ENCODE measurements at places on chromosomes 7 and 10.

DNA sequence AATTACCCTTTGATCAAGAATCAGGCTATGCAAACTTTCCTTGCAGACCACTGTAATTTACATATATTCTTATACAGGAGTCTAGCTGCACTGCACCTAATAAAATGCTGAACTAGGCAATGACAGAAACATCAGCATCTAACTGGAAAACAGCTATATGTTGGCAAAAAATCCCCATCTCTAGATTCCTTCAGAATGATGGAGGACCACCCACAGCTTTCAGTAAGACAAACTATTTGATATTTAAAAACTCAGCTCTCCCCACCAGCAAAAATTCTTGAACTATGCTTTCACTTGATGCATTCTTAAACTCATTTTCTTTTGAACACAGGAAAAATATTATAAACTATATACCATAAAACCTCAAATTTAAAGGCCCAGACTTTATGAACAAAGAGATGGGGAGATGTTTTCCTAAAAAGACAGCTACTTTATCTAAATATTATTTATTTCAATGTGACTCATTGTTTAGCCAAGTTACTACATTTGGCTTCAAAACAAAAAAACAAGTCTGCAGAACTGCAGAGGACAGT is 77.4 kb downstream of the SEMA3C start:
- peak; percentile 66 for DNase-seq

DNA sequence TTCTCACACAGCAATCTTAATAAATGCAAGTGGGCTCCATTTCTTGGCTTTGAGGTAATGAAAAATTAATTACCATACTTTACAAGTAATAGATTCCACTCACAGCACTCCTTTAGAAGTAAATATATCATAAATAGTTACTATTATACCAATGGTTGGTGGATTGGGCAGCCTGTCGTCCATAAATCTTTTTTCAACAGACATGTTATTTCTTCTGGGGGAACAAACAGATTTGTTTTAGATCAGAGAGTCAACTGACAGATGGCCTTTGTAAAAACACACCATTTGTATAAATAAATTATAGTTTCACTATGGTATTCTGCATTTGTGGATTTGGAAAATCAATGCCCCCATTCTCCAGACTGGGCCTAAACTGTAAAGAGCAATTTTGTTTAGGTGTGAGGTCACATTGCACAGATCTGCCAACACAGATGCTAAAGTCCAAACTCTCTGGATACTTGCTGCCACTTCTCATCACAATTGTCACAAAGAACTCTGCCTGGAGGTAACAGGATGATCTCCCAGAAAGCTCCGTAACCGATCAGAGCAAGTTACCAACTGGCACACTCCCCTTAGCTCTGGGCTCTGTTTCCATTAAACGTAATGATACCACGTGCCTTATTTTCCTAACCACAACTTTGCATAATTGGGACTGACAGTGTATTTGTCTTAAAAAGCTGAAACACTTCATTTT is 4.5 kb upstream of the MACROH2A2 start:
- DNase-seq: no peak

DNA sequence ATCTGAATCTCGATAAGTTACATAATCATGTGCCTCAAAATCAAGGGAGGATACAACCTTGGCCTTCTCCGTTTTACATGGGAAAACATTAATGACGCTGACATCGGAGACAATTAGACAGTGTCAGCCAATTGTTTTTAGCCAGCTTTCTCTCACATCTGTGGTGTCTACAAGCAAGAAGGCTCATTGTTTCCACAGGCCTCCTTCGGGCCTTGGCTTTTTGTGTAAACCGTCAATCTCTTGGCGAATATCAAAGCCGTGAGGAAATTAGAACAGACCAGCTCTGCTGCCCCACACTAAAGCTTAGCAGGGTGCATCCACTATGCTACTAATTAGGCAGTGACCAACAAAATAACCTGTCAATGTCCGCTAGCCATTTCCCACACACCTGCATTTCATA is 43.2 kb downstream of the VAX1 start:
- no peak for DNase-seq

DNA sequence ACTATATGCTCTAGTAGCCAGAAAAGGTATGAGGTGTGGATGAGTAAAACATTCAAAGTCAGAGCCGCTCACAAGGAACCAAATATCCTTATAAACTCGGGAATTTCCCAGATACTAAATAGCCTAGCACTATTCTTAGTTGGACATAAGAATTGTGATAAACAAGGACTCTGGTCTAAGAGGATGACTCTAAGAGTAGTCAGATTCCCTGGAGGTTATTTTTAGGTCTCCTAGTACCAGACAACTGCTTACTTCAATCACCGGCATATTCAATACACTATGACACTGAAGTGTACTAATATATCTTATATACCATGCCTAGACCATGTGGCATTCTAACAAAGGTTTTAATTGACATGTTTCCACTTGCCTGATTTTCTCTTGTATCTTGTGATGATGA is 56.5 kb downstream of the LMBR1 start:
- no peak for DNase-seq

GRCh38 chr7:108146070-108146842 is 16.1 kb upstream of the LAMB4 start:
- DNase-seq: peak; percentile 95

GRCh38 chr7:122550545-122550944 is 148.4 kb downstream of the RNF133 start:
- peak; percentile 60 for DNase-seq

DNA sequence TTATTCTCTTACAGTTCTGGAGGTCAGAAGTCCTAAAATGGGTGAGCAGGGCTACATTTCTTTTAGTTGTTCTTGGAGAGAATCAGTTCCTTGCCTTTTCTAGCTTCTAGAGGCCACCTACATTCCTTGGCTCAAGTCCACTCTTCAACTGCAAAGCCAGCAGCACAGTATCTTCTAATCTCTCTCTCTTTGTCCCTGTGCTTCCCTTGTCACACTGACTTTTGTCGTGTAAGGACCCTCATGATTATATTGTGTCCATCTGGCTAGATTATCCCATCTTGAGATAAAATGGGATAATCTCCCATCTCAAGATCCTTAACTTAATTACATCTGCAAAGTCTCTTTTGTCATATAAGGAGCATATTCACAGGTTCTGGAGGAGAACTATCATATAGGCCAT is 359.0 kb downstream of the ADRA2A start:
- DNase-seq: no peak

DNA sequence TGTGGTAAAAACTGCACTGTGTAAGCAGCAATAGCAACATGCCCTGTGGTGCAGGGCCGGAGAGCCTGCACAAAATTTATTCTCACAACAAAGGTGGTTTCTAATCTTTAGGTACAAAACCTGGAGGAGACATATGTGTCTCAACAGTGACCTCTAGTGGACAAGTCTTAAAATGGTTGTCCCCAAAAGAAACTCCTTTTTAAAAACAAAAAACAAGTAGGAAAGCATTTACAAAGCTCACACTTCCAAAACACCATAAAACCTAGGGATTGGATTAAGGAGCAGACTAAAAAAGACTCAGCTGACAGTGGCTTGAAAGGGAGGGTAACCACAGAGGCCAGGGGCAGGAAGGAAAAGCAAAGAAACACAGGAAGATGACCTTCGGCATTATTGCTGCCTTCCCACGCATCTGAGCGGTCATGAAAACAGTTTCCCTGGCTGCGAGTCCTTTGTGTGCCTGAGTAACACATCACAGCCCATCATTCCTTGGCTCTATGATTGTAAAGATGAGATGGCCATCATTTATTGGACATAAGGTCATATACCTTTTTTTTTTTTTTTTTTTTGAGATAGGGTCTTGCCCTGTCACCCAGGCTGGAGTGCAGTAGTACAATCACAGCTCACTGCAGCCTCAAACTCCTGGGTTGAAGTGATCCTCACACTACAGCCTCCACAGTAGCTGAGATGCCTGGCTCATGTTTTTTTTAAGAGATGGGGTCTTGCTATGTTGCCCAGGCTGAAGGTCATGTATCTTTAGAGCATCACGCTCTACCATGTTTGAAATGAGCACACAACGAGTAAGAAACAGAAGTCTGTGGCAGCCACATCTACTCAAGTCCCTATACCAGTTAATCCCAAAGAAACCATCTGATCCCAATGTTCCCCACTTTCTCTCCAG is 39.5 kb downstream of the RSU1 start:
- peak; percentile 80 for DNase-seq

DNA sequence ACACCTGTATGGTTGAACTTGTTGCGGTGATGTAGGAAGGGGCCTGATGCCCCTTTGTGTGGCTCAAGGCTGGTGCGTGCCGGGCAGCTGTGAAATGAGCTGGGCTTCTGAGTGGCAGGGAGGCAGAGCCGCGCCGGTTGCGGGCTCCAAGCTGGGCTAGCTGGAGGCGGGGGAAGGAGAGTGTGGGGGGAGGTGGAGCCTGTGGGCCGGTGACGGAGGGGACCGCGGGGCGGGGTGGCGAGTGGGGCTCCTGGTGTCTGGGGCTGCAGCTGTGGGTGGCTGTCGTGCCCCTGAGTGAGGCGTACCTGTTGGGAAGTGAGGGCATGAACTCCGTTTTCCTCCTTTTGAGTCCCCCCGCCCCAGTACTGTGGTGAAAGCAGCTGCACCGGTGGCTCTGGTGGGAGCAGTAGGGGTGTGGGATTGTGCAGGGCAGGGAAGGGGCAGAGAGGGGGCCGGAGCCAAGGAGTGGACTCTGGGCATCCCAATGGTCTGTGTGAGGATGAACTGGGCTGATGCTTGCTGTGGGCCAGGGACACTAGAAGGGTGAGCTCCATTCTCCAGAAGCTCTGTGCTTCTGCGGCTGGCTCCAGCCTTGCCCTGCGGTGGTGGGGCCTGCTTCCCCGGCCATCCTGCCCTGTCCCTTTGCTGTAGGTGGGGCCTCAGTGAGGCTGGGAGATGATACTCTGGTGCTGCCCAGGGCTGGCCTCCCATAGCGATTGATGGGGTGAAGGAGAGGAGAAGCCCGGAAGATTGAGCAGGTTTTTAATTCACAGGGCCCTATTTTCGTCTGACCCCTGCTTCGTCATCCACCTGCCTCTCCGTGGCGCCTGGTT is 41.7 kb downstream of the INPP5A start:
- no peak for DNase-seq

DNA sequence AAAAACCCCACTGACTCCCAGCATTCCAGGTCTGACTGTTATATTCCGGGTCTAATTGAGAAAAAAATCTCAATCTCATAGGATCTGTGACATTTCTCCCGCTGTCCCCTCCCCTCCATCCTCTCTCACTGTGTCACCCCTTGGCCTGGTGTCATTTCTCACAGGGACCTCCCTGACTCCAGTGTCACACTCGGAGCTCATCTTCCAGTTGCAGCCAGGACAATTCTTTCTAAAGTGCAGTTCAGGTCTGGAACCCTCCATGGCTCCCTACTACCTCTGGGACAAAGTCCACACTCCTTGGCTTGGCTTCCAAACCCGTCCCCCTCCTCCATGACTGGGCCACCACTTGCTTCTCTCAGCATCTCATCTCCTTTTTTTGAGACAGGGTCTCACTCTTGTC is 14.2 kb downstream of the MLXIPL start:
- no peak for DNase-seq

DNA sequence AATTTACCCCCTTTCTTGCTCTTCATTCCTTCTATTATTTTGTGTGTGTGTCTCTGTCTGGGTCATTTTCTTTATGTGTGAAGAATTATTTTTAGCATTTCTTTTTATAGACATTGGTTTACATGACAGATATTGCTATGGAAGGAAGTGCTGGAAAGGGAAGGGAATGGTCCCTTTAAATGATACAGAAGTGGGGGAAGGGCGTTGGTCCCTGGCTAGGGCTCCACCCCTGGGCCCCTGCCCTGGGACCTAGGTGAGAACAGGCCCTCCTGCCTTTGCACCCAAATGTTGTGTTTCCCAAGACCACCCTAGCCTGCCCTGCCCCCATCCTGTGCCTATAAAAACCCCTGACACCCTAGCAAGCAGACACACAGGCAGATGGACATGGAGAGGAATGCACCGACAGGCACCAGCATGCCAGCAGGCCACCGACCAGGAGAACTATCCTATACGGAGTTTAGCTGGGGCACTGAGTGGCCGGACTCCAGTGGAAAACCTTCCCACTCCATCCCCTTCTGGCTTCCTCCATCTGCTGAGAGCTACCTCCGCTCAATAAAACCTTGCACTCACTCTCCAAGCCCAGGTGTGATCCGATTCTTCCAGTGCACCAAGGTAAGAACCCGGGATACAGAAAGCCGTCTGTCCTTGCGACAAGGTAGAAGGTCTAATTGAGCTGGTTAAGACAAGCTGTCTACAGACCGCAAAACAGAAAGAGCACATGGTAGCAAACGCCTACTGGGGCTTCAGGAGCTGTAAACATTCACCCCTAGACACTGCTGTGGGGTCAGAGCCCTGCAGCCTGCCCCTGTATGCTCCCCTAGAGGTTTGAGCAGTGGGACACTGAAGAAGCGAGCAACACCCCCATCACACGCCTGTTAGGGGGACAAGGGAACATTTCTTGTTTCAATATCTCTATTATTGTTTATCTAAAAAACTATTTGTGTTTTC is 515.7 kb downstream of the SORCS1 start:
- no peak for DNase-seq

DNA sequence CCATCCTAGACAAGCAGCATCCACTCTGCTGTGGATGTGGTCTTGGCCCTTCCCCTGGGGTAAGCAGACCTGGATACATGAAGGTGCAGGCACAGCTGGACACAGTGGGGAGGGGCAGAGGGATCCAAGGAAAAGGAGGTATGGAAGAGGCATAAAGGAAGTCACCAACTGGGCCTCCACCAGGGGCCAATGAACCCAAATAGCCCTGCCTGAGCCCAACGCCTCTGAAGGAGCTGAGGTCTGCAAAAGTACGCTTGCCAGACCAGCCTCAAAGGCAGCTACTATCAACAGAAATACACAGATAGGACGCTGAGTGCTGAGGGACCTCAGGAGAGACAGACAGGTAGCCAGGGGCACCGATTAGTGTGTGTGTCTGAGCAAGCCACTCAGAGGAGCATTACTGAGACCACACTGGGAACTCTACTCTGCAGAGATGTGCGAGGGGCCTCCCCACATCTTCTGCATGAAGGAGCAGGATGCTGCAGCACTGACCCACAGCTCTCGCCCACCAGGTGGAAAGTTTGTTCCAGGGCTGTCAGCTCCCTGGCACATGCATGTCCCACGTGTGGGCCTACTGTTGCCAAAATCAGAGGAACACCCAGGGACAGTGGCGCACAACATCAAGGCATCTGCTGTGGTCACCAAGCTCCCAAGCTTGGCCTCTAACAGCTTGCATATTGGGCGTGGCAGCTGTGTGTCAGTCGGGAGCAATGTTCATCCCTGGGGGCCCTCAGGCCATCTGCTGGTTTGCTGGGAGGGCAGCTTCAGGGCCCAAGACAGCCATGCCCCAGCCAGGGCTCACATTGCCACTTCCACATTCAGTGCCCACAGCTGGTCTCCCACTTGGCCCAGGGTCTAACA is 40.0 kb downstream of the MKI67 start:
- no peak for DNase-seq

- DNase-seq: no peak
These were observed 9.6 kb upstream of the ELN start for GRCh38 chr7:74018246-74018895.

DNA sequence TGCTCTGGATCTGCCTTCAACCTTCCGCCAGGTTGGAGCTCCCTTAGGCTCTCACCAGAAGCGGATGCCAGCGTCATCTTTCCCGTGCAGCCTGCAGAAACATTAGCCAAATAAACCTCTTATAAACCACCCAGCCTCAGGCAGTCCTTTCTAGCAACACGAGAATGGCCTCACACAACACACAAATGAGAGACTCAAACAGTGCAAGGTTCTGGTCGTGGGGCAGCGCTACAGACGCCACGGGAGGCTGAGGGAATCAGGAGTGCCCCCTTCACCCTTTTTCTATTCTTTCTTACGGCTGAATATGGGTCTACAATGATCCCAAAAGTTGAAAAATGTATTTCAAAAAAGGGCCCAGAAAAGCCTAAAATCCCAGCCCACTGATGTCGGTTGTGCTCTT is 96.4 kb downstream of the FOXL3 start:
- no peak for DNase-seq

Data from choroid plexus epithelial cell (primary cell).